ENCODE measurements at places on chromosomes 1 and 21.

- DNase-seq, result no peak
Observed at GRCh38 chr1:227790034-227790400, 25.5 kb upstream of the PRSS38 start.

DNA sequence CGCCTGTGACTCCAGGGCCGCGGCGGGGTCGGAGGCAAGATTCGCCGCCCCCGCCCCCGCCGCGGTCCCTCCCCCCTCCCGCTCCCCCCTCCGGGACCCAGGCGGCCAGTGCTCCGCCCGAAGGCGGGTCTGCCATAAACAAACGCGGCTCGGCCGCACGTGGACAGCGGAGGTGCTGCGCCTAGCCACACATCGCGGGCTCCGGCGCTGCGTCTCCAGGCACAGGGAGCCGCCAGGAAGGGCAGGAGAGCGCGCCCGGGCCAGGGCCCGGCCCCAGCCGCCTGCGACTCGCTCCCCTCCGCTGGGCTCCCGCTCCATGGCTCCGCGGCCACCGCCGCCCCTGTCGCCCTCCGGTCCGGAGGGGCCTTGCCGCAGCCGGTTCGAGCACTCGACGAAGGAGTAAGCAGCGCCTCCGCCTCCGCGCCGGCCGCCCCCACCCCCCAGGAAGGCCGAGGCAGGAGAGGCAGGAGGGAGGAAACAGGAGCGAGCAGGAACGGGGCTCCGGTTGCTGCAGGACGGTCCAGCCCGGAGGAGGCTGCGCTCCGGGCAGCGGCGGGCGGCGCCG is at the start of gene SIM2:
SIM2 (plus strand) TSS at position 135 of the 565 bp plus-strand sequence. CDS start 632 bp downstream, outside the sequence.
- no peak for DNase-seq

- no peak for DNase-seq
Observed at GRCh38 chr1:117087686-117088085, 27.6 kb downstream of the TTF2 start.

DNA sequence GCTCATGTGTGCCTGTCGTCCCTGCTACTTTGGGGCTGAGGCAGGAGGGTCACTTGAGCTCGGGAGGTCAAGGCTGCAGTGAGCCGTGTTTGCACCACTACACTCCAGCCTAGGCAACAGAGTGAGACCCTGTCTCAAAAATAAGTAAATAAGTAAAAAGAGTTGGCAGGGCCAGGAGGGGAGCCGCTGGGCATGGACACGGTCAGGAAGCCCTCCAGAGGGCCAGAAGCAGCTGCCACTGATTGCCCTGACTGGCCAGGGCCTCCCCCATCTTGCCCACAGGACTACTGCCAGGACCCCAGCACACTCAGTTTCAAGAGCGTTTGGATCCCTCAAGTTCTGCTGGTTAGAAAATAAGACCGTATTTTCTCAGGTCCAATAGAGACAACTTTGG is 112.2 kb upstream of the IPO9 start:
- no peak for DNase-seq

DNA sequence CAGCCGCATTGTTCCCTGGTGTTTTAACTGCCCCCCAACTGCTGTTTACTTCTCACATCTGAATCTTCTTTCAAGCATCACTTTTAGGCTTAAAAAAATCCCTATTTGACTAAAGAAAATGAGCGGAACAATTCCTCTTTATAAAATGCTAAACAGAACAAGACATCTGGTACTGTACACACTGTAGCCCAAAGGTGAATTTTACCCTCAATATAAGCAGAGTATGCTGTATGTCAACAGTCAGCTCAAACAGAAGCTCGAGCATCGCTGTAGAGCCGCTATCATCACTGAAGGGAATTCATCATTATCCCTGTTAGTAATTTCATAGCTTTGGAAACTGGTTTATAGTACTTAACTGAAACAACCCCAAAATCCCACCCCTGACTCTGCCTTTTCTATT is 85.3 kb downstream of the LRRC8D start:
- DNase-seq, result no peak

GRCh38 chr1:30103708-30104411 is 619.5 kb downstream of the MATN1 start:
- DNase-seq, result no peak

Data from activated CD8-positive, alpha-beta memory T cell treated with anti-CD3 and anti-CD28 coated beads for 1 hour (primary cell).